ENCODE measurements at places on chromosomes 1 and 21. TPM values are rescaled to one million over a fixed set of nuclear protein-coding genes. Genes with fewer than 3 reads are reported as not detected.

OR6K3 gene
- total RNA-seq = not detected

GRCh38 chr1:156386949-156387869 lies 18.2 kb downstream of the RHBG start:
- no peak overlapping the region for H3K4me3 ChIP-seq
- no peaks in the 10 kb centered on the region for H3K36me3 ChIP-seq
- no peak for DNase-seq
- H3K27me3 ChIP-seq = peaks cover 22% of the 10 kb centered on the region

DNA sequence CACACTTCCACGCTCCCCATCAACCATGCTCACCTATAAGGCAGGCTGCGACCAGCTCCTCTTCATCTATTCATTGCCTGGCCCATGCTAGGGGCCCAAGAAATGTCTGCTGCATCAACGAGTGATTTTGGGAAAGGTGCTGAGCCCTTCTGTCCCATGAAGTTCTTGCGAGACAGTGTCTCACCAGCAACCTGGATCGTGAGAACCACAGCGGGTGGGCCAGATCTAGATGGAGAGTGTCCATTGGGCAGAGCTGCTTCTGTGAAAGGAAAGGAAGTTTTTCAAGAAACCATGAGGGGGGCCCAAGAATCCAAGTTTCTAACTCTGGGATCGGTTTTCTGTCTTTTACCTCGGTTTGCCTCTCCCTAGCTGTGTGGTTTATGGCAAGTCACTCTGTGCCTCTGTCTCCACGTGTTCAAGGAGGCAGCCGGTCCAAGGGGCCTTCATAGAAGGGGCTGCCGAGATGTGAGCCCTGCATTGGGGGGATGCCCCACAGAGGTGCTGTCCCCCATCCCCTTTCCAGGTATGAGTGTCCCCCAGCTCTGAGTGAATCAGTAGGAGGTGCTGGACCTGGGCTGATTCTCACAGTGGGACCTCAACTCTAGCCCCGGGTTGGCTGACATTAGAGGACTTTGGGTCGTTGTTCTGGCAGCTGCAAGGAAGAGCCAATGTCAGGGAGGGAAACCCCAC lies 8.3 kb upstream of the PADI1 start:
- H3K36me3 ChIP-seq = no peaks in the 10 kb centered on the region
- H3K27me3 ChIP-seq = peaks cover 1% of the 10 kb centered on the region
- no peak overlapping the region for H3K27ac ChIP-seq

DNA sequence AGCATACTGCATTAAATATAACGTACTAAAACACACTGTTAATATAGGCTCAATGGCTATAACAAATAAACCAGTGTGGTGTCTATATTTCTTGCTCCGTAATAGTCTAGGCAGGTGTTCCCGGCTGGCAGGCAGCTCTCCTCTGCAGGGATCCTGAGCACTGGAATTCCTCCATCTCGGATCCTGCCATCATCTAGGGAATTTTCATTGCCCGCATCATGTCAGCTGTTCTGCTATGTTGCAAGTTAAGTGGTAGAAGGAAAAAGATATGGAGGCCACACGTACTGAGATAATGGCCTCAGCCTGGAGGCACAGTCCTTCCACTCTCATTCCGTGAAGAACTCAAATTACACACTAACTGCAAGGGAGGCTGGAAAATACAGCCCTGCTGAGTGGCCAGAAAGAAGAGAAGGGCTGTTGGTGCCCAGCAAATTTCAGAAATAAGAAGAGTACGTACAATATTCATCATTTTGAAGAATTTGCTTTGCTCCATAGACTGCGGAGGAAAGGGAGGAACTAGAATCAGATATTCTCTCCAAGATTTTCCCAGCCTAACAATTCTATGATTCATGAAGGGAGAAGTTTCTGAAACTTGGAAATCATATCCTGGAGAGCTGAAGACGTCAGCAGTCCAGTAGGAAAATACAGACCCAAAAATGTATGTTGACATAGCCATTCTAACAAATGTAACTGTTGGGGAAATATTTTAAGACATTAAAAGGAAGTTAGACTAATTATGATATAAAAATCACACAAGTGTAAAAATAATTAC lies 263.3 kb downstream of the MRPL39 start:
- no peak overlapping the region for H3K4me3 ChIP-seq
- H3K27ac ChIP-seq = no peak overlapping the region
- H3K36me3 ChIP-seq = peaks cover 3% of the 10 kb centered on the region
- peaks cover 24% of the 10 kb centered on the region for H3K27me3 ChIP-seq
- no peaks in the 10 kb centered on the region for H3K4me1 ChIP-seq

LEMD1 gene
- 0.66 TPM for total RNA-seq

- H3K4me3 ChIP-seq = no peak overlapping the region
- no peaks in the 10 kb centered on the region for H3K27me3 ChIP-seq
- H3K36me3 ChIP-seq = no peaks in the 10 kb centered on the region
- no peak for DNase-seq
- H3K4me1 ChIP-seq = peaks cover under 1% of the 10 kb centered on the region
- no peak overlapping the region for H3K27ac ChIP-seq
Measured at GRCh38 chr1:77538956-77539518, 143.4 kb downstream of the ZZZ3 start.

- H3K27me3 ChIP-seq = no peaks in the 10 kb centered on the region
- no peak for DNase-seq
- peaks cover 15% of the 10 kb centered on the region for H3K36me3 ChIP-seq
- H3K27ac ChIP-seq = peak overlapping the region; percentile 78
- peaks cover 26% of the 10 kb centered on the region for H3K4me1 ChIP-seq
Measured at GRCh38 chr1:108199201-108199691, 897 bp downstream of the SLC25A24 start.

ALX3 gene
- total RNA-seq = not detected

ATP8B2 gene
- 48.2 TPM for total RNA-seq

- no peak for DNase-seq
- no peak overlapping the region for H3K4me3 ChIP-seq
- H3K27ac ChIP-seq = no peak overlapping the region
- H3K4me1 ChIP-seq = no peaks in the 10 kb centered on the region
Measured at GRCh38 chr21:43021756-43022600, 47.6 kb downstream of the PKNOX1 start.

DNA sequence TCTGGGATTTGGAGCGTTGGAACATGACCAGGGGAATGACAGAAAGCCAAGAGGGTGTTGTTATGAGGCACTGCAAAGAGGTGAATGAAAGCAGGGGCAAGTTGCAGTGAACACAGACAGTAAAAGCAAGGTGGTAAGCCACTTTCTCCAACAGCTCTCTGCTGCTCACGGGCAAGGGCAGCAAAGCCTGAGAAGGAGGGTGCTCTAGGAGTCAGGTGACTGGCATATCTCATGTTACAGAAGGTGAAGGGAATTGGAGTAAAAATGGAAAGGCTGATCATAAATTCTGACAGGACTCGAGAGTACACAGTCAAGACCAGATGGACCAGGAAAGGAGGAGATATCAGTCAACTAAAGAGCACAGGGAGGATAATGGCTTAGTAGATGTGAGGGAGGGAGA lies 14.5 kb downstream of the VAV3 start:
- no peak for DNase-seq
- no peaks in the 10 kb centered on the region for H3K36me3 ChIP-seq
- H3K27me3 ChIP-seq = no peaks in the 10 kb centered on the region
- no peak overlapping the region for H3K4me3 ChIP-seq

GRCh38 chr1:227174164-227174563 lies 144.1 kb downstream of the CDC42BPA start:
- H3K4me3 ChIP-seq = no peak overlapping the region
- no peaks in the 10 kb centered on the region for H3K4me1 ChIP-seq
- H3K27ac ChIP-seq = no peak overlapping the region
- no peaks in the 10 kb centered on the region for H3K36me3 ChIP-seq
- H3K27me3 ChIP-seq = peaks cover 5% of the 10 kb centered on the region

DNA sequence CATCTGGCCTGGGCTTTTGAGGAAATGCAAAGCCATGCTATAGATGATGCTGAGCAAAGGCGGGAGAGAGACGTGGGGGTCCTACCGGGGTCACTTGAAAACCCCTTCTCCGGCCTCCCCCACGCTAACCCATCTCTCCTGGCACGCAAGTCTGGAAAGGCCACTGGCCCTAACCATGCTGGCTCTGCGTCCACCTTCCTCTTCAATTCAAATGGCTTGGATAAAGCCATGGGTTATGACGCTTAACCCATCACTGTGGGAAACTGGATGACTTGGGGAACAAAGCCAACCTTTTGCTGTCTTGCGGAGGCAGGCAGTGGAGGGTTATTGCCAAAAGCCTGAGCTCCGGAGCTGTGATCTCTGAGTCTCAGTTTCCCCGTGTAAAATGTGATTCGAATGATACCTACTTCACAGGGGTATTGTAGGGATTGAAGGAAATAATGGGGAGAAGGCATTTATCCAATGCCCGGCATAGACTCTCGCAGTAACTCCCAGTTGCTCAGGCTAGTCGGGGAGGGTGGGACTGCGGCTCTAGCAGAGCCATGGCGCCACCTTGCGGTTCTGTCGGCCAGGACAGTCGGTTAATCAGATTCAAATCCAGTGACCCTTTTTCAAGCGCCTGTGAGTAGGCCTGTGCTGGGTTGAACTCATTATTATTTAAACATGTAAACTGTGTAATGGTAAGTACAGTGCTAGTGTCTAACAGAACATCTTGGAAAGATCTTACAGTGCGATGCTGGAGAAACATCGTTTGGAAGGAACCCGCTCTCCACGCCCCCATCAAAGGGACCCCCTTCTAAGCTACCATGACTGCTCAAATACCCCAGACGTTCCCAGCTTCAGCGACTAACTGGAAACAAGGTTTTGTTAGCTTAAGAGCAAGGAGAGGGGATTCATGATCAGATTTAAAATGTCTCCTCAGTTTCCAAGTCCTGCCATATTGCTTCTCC lies 20.3 kb downstream of the NEK2 start:
- no peaks in the 10 kb centered on the region for H3K4me1 ChIP-seq
- H3K4me3 ChIP-seq = no peak overlapping the region
- no peaks in the 10 kb centered on the region for H3K36me3 ChIP-seq
- H3K27me3 ChIP-seq = peaks cover 1% of the 10 kb centered on the region

GRCh38 chr1:9542430-9542829 lies 3.2 kb downstream of the SLC25A33 start:
- H3K27me3 ChIP-seq = no peaks in the 10 kb centered on the region
- H3K27ac ChIP-seq = no peak overlapping the region
- H3K4me3 ChIP-seq = no peak overlapping the region
- peaks cover 19% of the 10 kb centered on the region for H3K36me3 ChIP-seq
- DNase-seq = no peak
- peaks cover 39% of the 10 kb centered on the region for H3K4me1 ChIP-seq

DNA sequence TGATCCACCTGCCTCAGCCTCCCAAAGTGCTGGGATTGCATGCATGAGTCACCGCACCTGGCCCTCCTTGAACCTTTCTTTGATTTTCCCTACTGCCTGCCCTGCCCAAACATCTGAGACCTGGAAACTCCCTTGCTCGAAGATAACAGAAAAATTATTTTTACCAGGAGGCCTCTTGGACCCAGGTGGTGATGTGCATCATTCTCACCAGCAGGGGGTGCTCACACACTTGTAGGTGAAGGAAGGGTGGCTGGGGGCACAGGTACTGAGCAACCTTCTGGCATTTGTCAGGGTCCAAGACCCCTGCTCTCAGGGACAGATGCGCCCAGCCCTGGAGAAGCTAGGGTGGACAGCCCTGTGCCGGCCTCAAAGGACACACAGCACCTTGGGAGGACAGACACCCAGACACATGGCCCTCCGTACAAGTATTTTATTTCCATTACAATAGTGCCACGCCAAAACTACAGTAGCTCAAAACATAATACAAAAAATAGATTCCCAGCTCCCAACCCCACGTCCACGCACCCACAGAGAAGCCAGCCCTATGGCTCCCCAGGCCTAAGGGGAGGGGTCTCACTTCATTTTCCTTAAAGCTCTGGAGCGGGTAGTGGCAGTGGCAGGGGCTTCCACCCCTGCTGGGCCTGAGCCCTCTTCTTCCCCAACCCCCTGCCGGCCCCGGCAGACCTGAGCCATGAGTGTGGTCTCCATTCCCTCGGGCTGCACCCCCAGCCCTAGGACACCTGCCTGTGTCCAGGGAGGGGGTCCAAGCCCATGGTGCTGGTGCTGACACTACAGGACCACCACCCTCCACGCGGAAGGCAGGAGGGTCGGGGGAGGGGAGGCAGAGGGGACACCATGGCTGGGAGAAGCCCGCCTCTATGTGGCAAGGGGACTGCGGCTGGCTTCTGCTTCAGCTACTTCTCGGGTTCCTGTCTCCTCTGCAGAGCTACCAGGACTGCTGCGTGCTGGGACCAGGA lies 40.4 kb upstream of the EIF4G3 start:
- no peaks in the 10 kb centered on the region for H3K27me3 ChIP-seq
- peaks cover 12% of the 10 kb centered on the region for H3K36me3 ChIP-seq
- peak; percentile 86 for DNase-seq
- no peaks in the 10 kb centered on the region for H3K4me1 ChIP-seq

GRCh38 chr21:27567381-27567780 lies 600.5 kb upstream of the ADAMTS5 start:
- H3K4me3 ChIP-seq = no peak overlapping the region
- no peak for DNase-seq
- no peaks in the 10 kb centered on the region for H3K4me1 ChIP-seq
- H3K27me3 ChIP-seq = no peaks in the 10 kb centered on the region
- H3K36me3 ChIP-seq = no peaks in the 10 kb centered on the region
- no peak overlapping the region for H3K27ac ChIP-seq

- H3K27ac ChIP-seq = no peak overlapping the region
- no peaks in the 10 kb centered on the region for H3K27me3 ChIP-seq
- DNase-seq = no peak
- H3K36me3 ChIP-seq = no peaks in the 10 kb centered on the region
- H3K4me3 ChIP-seq = no peak overlapping the region
- no peaks in the 10 kb centered on the region for H3K4me1 ChIP-seq
Measured at GRCh38 chr21:19921211-19921610, 1077.0 kb upstream of the NCAM2 start.

DNA sequence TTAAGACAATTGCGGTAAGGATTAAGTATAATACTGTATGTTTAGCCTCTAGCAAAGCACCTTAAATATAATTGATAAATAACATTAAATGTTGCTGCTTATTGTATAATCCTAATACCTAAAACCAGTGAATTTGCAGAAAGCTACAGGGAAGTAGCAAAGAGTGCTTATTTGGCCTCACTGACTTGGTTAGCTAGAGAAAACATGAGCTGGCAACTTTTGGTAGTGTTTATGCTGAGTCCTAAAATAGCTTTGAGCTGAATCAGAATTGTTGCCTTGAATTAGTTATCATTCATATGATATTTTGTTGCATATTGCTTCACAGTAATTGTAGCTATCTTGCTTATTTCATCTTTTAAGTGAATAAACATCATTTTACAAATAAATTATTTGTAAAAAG lies 3.5 kb downstream of the TRIM67 start:
- no peak overlapping the region for H3K4me3 ChIP-seq
- H3K4me1 ChIP-seq = peaks cover 6% of the 10 kb centered on the region
- H3K27ac ChIP-seq = no peak overlapping the region
- no peaks in the 10 kb centered on the region for H3K36me3 ChIP-seq
- peaks cover 42% of the 10 kb centered on the region for H3K27me3 ChIP-seq
- DNase-seq = no peak

GRCh38 chr1:221228594-221228993 lies 349.4 kb downstream of the HLX start:
- no peaks in the 10 kb centered on the region for H3K36me3 ChIP-seq
- H3K4me1 ChIP-seq = peaks cover 8% of the 10 kb centered on the region
- no peak for DNase-seq

- DNase-seq = no peak
- no peaks in the 10 kb centered on the region for H3K4me1 ChIP-seq
- H3K27ac ChIP-seq = no peak overlapping the region
- H3K27me3 ChIP-seq = no peaks in the 10 kb centered on the region
- H3K4me3 ChIP-seq = no peak overlapping the region
Measured at GRCh38 chr1:104592926-104593325, 843.2 kb downstream of the AMY1C start.

LAX1 gene
- 20.6 TPM for total RNA-seq

PRAMEF10 gene
- not detected for total RNA-seq
